ENCODE measurements at places on chromosomes 2 and 18. TPM values are rescaled to one million over a fixed set of nuclear protein-coding genes. Genes with fewer than 3 reads are reported as not detected.

The POTEJ gene
- total RNA-seq, result 0.16 TPM

The ARMC9 gene
- 6.5 TPM for total RNA-seq

The CFC1 gene
- total RNA-seq, result not detected

The UGT1A3 gene
- not detected for total RNA-seq

The RNF152 gene
- total RNA-seq, result 123 TPM

The POMC gene
- 0.76 TPM for total RNA-seq

The ZNF236 gene
- 9.5 TPM for total RNA-seq

The TBR1 gene
- total RNA-seq, result not detected

The UGT1A9 gene
- not detected for total RNA-seq

The ATP6V1B1 gene
- total RNA-seq, result 0.76 TPM

The SERPINB13 gene
- not detected for total RNA-seq

The PROC gene
- total RNA-seq, result not detected

The FBXO36 gene
- total RNA-seq, result 1.5 TPM

All from bladder microvascular endothelial cell (primary cell).